ENCODE measurements at places on chromosomes 6 and 20.

DNA sequence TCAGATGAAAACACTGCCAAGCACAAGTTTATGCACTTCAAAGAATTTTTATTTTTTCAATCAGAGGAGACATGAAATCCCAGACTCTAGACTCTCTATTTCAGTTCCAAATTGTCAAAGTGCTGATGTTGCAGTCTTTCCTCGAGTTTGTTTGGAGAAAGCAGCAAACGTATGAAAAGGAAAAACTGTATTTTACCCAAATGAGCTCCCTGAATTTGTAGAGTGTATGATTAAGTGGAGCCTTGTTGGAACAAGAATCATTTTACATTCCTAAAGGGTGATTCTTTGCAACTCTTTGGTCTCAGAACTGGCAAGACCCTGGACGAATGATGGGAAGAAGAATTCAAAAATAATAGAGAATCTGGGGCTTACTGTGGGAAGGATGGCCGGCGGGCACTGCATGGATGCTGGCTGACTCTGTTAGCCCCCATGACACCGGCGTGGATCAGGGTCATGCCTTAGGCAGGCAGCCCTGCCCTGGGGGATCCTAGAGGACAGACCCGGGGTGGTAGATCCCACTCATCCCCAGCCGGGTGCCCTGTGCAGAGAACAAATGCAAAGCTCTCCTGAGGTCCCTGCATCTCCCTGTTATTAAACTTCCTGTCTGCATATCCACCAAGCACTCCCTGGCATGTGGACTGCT is 207.4 kb downstream of the FNDC1 start:
- DNase-seq, result no peak

- no peak for DNase-seq
Measured at GRCh38 chr6:53579338-53579737, 34.4 kb upstream of the GCLC start.

GRCh38 chr6:19399406-19399805 is 437.8 kb upstream of the ID4 start:
- no peak for DNase-seq

DNA sequence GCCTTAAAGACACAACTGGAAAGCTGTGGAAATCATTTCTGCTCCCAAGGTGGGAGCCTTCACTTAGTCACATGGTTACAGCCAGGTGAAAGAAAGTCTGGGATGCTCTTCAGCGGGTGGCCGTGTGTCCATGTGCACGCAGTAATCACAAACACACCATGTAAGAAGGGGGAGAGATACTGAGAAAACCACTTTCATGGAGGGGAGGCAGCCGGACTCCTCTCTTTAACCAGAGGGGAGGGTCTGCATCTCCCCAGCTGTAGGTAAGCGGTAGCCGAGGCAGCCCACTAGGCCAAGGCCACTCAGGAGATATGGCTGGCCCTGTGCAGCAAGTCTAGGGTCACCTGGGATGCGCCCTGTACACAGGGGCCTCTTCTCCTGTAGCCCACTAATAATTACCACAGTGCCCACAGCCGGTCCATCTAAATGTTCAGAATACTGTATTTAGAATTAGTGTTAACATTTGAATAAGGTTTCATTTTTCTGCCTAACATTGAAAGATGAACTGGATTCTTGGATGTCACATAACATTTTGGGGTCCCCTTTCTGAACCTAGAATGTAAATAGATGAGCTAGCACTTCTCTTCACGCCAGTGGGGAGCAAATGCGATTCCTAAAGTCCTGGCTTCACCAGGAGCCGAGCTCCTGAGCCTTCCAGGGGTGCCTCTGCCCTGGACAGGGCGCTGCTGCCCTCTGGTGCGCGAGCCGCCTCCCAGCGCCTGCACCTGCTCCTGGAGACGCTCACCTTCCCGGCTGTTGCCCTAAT is 15.9 kb downstream of the GPR31 start:
- DNase-seq, result peak; percentile 66

- no peak for DNase-seq
Measured at GRCh38 chr6:35218021-35218420, 4.3 kb downstream of the SCUBE3 start.

GRCh38 chr6:49937017-49937416 is 26.9 kb downstream of the DEFB114 start:
- no peak for DNase-seq

DNA sequence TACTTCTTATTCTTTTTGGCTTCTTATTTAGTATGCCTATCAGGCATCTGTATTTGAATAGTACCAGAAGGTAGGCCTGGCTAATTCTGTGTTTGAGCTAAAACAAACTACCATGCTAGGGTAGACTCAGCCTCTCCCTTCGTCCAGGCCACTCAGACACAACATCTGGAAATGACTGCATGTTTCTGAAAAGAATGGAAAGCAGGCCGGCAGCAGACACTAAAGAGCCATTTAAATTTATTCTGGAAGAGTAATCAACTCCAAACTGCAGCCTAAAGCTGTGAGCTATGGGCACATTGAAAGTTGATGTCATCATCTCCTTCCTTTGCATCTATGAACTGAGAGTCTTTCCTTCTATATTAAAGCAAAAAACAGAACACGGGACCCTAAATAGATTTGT is 70.9 kb upstream of the SAMD5 start:
- no peak for DNase-seq

DNA sequence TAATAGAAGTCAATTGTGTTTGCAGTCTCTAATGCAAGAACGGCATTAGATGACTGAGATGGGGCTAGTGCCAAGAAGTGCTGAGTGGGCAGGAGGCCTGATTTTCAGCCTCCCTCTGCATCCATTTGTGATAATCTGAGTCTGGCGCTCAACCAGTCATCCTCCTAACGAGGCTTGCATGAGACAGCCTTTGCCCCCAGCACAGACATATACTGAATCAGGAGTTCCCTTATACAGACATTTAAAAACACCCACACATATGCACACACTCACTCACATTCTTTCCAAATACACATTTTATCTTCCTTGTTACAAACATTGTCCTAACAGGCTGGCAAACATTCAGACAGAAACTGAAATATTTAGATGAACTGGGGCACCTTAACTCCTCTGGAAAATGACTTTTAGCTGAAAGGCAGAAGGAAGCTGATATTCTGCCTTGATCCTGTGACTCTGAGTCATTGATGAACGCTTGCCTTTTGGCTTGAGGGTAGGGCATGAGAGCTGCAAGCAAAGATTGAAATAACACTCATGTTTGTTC is 562.3 kb downstream of the DHX35 start:
- DNase-seq, result no peak

DNA sequence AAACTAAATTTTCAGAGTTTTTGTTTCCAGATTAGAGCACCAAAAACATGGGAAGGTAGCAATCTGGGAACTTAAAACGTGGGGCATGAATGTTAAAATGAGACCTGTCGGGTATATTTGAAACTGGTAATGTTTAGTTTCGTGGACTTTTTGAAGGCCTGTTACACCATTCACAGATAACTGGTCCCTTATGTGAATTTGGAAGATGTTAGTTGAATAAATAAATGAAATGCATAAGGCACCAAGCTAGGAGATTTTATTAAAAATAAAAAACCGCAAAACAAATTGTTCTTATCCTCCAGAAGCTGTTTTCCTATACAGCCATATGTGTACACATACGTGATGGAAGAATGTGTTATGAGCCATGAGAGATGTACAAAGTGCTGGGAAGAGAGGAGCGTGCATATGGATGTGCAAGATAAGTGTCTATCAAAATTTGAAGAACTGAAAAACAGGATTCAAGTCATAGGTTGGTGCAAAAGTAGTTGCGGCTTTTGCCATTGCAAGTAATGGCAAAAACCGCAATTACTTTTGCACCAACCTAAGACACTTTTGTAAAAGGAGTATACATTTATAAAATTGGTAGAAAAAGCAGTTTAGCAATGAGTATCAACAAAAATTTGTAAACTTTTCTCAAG is 700 bp upstream of the MCUR1 start:
- DNase-seq, result no peak

GRCh38 chr6:18166312-18167036 is 11.3 kb downstream of the KDM1B start:
- no peak for DNase-seq

GRCh38 chr6:7650878-7651277 is 60.9 kb downstream of the SNRNP48 start:
- DNase-seq, result no peak

DNA sequence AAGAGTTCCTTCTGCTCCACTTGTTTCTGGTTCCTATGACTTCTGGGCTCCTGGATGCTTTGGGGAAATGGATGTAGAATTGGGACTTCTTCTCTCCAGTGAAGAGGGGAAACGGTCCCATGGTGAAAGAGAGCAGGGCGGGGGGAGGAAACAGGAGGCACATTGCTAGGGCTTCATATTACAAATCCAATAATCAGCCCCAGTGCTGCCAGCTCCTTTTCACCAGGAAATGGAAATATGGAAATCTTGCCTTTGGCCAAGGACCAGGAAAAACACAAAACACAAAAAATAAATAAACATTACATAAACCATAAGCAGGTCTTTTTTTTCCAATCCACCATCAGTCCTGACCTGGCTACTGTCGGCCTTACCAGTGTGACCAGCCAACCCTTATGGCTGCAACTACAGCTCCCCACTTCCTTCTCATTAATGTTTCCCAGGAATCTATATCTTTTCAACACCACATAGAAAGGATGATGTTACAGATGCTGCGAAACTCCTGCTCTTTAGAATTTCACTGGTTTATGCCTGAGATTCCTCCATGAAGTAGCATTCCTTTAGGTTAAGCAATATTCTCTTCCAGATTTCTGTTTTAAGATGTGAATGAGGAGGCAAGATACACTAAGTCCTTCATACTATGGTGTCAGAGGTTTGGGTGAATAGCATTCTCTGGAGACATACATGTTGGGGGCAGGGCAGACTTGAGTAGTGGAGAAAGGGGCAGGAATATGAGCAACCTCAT is 2.0 kb downstream of the PI3 start:
- DNase-seq, result no peak

GRCh38 chr20:52209154-52209571 is 17.6 kb upstream of the ZFP64 start:
- no peak for DNase-seq

DNA sequence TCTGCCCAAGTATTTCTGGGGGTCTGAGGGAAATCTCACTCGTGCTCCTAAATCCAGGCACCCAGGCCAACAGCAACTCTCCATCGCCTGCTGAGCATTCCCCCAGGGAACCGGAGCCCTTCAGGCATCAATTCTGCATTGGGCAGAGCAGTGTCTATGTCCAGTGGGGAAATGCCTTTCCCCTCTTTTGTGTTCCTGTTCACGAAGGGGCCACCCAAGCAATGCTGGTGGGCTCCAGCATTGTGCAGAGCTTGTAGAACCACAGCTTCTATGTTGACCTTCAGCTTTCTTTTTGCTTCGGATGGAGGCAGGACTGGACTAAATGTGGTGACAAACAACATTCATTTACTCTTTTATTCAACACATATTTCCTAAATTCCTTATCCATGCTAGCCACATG is 27.2 kb upstream of the DDR1 start:
- DNase-seq, result no peak

DNA sequence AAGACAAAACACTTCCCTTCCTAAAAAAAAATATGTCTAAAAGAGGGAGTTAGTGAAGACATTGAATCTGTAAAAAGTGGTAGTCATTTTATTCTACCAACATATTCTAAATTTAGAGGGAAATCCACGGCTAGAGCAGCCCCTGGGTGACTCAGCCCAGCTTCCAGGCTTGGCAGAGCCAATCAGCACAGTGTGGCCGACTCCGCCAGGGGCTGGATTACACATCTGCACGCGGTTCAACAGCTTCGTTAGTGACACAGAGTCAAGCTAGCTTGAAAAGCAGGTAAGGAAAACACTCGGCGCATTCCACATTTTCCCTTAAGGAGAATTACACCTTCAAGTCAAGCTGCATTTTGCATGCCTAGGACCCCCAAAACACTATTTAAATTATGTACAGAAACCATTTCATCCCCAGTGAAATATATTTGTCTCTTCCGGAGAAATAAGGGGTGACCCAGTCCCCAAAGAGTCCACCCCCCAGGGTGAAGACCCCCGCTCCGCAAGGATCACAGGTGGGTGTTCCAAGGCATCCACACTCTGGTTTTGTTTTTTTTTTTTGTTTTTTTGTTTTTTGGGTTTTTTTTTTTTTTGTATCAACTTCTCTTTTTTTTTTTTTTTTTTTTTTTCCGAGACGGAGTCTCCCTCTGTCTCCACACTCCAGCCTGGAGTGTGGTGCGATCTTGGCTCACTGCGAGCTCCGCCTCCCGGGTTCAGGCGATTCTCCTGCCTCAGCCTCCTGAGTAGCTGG is 58.4 kb upstream of the ARID1B start:
- DNase-seq, result no peak

DNA sequence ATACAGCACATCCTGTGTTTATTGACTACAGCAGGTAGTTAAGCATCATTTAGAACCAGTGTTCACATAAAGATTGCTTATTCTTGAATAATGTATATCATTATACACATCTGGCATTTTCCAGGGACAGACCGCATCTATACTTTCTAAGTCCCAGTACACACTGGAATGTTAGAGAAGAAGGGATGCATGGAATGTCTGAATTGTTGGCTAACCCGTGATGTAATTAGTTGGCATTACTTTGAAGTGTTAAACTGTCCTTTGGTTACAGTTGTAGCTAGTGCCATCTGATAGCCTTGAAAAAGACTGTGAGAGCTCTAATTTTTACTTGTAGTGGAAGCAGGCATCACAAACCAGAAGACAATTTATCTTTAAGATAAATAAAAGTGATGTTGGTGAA is 29.8 kb upstream of the MCHR2 start:
- DNase-seq, result no peak

- no peak for DNase-seq
Measured at GRCh38 chr6:143149771-143150170, 89.1 kb downstream of the AIG1 start.

DNA sequence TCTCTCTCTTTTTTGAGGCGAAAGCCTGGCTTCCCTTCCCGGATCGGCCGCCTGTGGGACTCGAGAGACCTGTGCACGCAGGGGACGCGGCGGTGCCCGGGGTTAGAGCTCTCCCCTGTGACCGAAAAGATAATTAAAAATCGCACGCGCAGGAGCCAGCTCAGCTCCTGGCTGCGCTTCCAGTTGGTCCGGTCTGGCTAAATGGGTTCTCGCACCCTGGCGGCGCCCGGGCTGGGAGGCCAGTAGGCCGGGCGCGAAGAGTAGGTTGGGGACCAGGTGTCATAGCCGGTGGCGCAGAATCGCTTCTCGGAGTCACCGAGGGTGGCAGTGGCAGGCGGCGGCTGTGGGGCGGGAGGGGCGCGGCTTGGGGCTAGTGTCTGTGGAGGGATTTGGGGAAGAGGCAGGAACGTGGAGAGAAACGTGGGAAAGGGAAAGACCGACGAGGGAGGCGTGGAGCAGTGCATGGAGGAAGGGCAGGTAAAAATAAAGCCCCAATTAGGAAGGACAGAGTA is 41.9 kb upstream of the SUPT3H start:
- DNase-seq, result peak; percentile 68

DNA sequence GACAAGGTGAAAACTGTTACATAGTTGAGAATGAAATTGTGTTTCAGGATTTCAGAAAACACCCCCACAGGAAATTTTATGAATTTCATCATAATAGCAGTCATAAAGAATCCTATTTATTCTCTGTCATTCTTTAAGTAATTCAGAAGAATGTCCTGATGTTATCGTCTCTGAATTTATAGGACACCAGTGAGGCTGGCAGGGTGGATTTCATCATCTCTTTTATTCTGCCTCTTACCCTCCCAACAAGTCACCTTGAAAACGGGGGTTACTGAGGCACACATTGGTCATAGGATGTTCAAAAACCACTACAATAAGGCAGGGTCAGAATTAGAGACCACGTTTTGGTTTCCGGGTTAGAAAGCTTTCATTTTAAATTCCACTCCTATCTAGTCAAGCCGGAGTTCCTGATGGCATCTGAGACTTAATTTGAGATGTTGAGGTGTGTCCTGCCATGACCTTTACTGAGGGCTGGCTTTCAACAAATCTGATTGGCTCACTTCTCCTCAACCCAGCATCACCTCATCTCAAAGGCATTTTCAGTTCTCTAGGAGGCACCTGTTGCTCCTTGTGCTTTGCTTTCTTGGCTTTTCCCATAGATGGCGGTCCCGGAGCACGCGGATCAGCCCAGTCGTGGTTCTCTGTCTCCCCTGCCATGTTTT is 230.6 kb upstream of the SUPT3H start:
- DNase-seq, result peak; percentile 48
